ENCODE measurements at places on chromosomes 4 and X. TPM values are rescaled to one million over a fixed set of nuclear protein-coding genes. Genes with fewer than 3 reads are reported as not detected.

Gene TEC
- 0.59 TPM for total RNA-seq

Gene CXorf66
- not detected for total RNA-seq

Gene CLIC2
- total RNA-seq: not detected

Gene DCX
- not detected for total RNA-seq

Gene P2RY10
- total RNA-seq: not detected

Gene PRICKLE3
- total RNA-seq: 6.6 TPM

Gene FAM47A
- not detected for total RNA-seq

Gene SATL1
- total RNA-seq: not detected

Gene TRIM2
- 21.1 TPM for total RNA-seq

Gene CXorf58
- total RNA-seq: not detected

Gene GAGE13
- total RNA-seq: not detected

Gene ADH7
- total RNA-seq: not detected

Gene SEC24D
- 85.6 TPM for total RNA-seq

Gene NALF2
- not detected for total RNA-seq

Gene ATP2B3
- not detected for total RNA-seq

Gene KIT
- total RNA-seq: 0.17 TPM

Gene MAGEA1
- total RNA-seq: not detected

Gene TMEM150C
- total RNA-seq: 0.34 TPM

Gene RAB9A
- total RNA-seq: 21.6 TPM

Gene PLXNA3
- 17.8 TPM for total RNA-seq

Gene EREG
- total RNA-seq: 5.9 TPM

Gene TMA16
- total RNA-seq: 22.6 TPM

Gene PRSS12
- 30.3 TPM for total RNA-seq

Gene ASMT
- not detected for total RNA-seq

Gene C4orf50
- total RNA-seq: not detected

Gene ZXDA
- total RNA-seq: 2.2 TPM

Gene IL2
- total RNA-seq: not detected

Gene CDX4
- total RNA-seq: not detected

Gene NPNT
- not detected for total RNA-seq

Gene MAGEB17
- not detected for total RNA-seq

Gene TRMT44
- 11.9 TPM for total RNA-seq

Gene TLR7
- not detected for total RNA-seq

Gene CTAG1A
- total RNA-seq: not detected

Gene RHOXF2
- total RNA-seq: not detected

Gene SPCS3
- 55.1 TPM for total RNA-seq

Gene ITM2A
- under 0.01 TPM for total RNA-seq

Gene ARHGAP36
- not detected for total RNA-seq

Gene LRIT3
- total RNA-seq: not detected

Gene FAAH2
- total RNA-seq: not detected

Gene ALPK1
- total RNA-seq: 10.4 TPM

Gene CDKL2
- 0.84 TPM for total RNA-seq

Gene PDCL2
- total RNA-seq: not detected

Gene NMU
- 3.5 TPM for total RNA-seq

Gene ABLIM2
- under 0.01 TPM for total RNA-seq

Gene CSAG1
- not detected for total RNA-seq

Gene HSFX3
- total RNA-seq: not detected

Gene APOO
- total RNA-seq: 23.0 TPM

Gene P2RY8
- not detected for total RNA-seq

Gene NSD2
- total RNA-seq: 72.1 TPM

Gene PPP1R2C
- total RNA-seq: not detected

Gene MID1
- total RNA-seq: 14.6 TPM

Gene CETN2
- 39.3 TPM for total RNA-seq

Gene PABPC1L2A
- not detected for total RNA-seq

Gene PPP2R3B
- 18.8 TPM for total RNA-seq

Gene TMPRSS11F
- not detected for total RNA-seq

Gene PAGE5
- total RNA-seq: not detected

Gene GPR173
- total RNA-seq: 4.0 TPM
